ENCODE measurements at places on chromosomes 11 and 22.

DNA sequence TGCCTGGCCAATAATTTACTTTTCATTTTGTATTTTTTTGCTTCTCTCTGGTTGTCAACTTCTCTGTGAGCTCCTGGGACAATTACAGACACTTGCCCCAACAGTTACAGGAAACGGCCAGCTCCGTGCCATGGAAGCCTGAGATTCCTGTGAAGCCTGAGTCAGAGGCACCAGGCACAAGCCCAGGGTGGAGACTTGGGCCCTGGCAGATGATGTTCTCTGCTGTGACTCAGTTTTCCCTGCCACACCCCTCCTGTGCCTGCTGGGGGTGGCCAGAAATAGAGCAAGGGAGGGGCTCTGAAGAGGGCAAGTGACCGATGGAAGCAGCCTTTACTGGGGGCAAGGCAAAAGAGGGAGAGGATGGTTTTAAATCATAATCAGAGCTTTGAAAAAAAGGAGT, 4.9 kb downstream of the ATP5MGL start:
- H3K4me1 ChIP-seq: peaks cover 18% of the 10 kb centered on the region
- peaks cover 65% of the 10 kb centered on the region for H3K36me3 ChIP-seq
- H3K27ac ChIP-seq: peak overlapping the region; percentile 84
- peak; percentile 82 for DNase-seq

GRCh38 chr11:112165049-112165448, 1.2 kb upstream of the IL18 start:
- H3K36me3 ChIP-seq: no peaks in the 10 kb centered on the region
- no peak for DNase-seq
- H3K4me1 ChIP-seq: no peaks in the 10 kb centered on the region
- H3K4me3 ChIP-seq: no peak overlapping the region
- no peak overlapping the region for H3K27ac ChIP-seq

GRCh38 chr11:35066783-35067423, 72.1 kb upstream of the CD44 start:
- no peak overlapping the region for H3K27ac ChIP-seq
- H3K4me3 ChIP-seq: no peak overlapping the region
- H3K4me1 ChIP-seq: no peaks in the 10 kb centered on the region

- no peaks in the 10 kb centered on the region for H3K4me1 ChIP-seq
- H3K4me3 ChIP-seq: no peak overlapping the region
- no peak for DNase-seq
- H3K36me3 ChIP-seq: no peaks in the 10 kb centered on the region
- no peaks in the 10 kb centered on the region for H3K27me3 ChIP-seq
These were observed 2339.7 kb upstream of the RAG2 start for GRCh38 chr11:38937709-38938108.

GRCh38 chr11:3939211-3939610, 83.7 kb downstream of the STIM1 start:
- H3K4me1 ChIP-seq: peaks cover 8% of the 10 kb centered on the region
- no peak overlapping the region for H3K4me3 ChIP-seq
- no peak overlapping the region for H3K27ac ChIP-seq
- no peaks in the 10 kb centered on the region for H3K27me3 ChIP-seq

DNA sequence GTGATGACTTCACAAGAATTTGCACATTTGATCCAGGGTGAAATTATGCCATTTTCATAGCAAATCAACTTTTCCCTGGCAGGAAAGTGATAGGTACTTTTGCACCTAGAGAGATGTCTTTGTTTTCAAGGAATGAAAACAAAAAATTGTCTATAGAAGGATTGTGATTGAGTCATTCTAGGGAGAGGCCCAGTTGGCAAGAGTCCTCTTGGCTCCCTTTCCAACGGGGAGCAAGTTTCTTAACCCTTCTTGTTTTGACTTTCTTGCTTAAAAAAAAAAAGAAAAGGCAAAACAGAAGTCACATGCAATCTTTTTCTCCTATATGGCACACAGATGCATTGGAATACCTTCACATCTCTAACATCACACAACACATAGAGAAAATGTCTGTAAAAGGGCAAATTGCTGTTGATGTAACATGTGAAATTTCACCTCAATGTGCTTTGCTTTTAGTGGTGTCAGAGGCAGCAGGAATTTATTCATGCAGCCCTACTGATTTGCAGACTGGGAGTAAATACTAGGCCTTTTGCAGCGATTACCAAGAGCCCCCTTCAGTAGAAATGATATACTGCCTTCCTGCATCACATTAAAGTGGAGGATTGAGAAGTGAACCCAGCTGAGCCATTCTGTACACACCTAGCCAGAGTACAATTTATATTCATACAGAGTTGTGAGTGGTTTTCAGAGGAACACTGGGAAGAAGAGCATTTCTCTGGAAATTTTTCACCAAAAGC, 290.7 kb upstream of the MPPED2 start:
- no peaks in the 10 kb centered on the region for H3K36me3 ChIP-seq
- H3K27me3 ChIP-seq: no peaks in the 10 kb centered on the region
- peaks cover 55% of the 10 kb centered on the region for H3K4me1 ChIP-seq
- no peak overlapping the region for H3K4me3 ChIP-seq
- H3K27ac ChIP-seq: no peak overlapping the region

GRCh38 chr11:1924181-1924580, 4.7 kb downstream of the TNNT3 start:
- peak overlapping the region; percentile 76 for H3K27ac ChIP-seq
- H3K27me3 ChIP-seq: no peaks in the 10 kb centered on the region
- no peaks in the 10 kb centered on the region for H3K36me3 ChIP-seq
- H3K4me3 ChIP-seq: no peak overlapping the region

Measured in heart left ventricle (tissue), 16 donors.